Activated T-helper 17 cell treated with anti-CD3 and anti-CD28 coated beads, Interleukin-2, amount 50 U/mL, for 72 hours (primary cell): ENCODE measurements at places on chromosomes 13 and 19. TPM values are rescaled to one million over a fixed set of nuclear protein-coding genes. Genes with fewer than 3 reads are reported as not detected.

APC2 gene
- total RNA-seq: 0.21 TPM

GRCh38 chr19:6660930-6661329 is 9.0 kb downstream of the TNFSF14 start:
- ATAC-seq: no peak

DNA sequence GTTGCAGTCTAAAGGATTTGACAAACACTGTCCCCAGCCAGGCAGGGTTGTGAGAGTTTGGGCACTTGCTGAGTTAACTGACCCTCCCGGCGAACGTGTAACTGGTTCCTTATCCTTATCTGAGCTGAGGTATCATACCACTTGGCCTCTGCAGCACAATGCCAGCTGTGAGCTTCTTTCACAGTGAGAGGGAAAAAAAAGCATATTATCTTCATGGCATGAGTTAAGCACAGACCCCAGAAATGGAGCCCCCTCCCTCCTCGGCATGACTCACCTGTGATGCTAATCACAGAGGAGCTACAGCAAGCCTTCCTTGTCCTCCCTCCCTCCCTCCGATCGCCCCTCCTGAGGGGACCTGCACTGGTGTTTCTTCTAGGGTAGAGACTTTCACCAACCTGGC is 60.5 kb downstream of the EFNB2 start:
- ATAC-seq: no peak

RTBDN gene
- total RNA-seq: not detected

- no peak for ATAC-seq
These were observed 10.5 kb upstream of the ELL start for GRCh38 chr19:18532168-18532890.

TTYH1 gene
- 0.40 TPM for total RNA-seq

- ATAC-seq: no peak
These were observed 41.0 kb downstream of the RASL11A start for GRCh38 chr13:27311518-27312210.

- ATAC-seq: no peak
These were observed 8.8 kb downstream of the TPT1 start for GRCh38 chr13:45332036-45332830.

- no peak for ATAC-seq
These were observed 396.9 kb downstream of the KCTD12 start for GRCh38 chr13:76489274-76489673.

- ATAC-seq: no peak
These were observed 29.1 kb downstream of the CEBPA start for GRCh38 chr19:33273065-33273736.

DNA sequence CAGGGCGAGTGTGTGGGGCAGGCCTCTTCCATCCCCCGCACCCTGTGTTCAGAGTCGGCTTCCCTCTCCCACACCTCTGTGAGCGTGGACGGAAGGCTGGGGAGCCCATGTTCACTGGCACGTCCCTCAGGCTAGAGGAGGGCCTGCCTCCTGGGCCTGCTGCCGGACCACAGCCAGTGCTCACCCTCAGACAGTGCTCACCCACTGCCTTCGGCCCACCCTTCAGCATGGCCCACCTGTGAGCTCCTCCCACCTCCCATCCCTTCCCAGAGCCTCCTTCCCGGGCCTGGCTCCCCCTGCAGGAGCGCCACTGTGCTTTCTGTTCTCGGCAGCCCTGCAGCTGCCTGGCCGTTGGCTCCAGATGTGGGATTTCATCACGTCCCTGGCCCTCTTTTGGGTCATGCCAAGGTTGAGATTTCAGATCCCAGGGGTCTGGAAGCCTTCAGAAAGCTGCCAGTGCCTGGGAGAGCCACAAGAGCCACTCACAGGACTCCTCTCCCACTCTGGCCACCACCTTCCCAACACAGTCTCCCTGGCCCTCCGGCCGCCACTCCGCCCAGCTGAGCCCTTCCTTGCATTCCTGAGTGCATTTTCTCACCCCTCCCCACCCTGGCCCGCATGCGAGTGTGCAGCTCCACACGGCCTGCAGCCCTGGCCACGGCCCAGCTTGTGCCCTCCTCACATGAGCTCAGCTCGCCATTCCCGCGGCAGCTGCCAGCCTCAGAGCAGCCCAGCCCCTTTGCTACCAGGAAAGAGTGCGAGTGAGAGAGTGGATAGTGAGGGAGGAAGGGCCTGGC is 25.3 kb downstream of the CAPN12 start:
- no peak for ATAC-seq

- ATAC-seq: no peak
These were observed 542.7 kb upstream of the SLITRK5 start for GRCh38 chr13:87128491-87128890.

DNA sequence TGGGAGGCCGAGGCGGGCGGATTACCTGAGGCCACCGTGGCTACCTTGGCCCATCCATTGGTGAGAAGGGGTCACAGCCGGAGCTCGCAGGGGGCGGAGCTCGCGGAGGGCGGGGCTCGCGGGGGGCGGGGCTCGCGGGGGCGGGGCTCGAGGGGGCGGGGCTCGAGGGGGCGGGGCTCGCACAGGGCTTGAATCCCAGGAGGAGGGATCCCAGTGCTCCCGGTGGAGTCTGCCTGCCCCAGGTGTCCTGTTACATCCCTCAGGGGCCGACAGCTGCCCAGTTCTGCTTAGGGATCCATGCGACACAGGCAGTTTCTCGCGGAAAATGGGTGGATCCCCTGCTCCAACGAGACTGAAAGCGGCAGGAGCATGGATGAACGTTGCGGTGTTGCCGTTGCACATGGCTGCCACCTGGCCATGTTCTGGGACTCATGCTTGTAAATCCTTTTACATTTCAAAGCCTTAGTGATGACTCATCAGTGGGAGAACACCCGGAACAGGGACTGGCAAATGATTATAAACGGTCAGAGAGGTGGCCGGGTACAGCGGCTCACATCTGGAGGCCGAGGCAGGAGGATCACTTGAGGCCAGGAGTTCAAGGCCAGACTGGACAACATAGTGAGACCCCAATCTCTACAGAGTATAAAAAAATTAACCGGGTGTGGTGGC is 25.1 kb downstream of the TMPRSS9 start:
- ATAC-seq: no peak
